ENCODE measurements at places on chromosomes 2 and 18.

DNA sequence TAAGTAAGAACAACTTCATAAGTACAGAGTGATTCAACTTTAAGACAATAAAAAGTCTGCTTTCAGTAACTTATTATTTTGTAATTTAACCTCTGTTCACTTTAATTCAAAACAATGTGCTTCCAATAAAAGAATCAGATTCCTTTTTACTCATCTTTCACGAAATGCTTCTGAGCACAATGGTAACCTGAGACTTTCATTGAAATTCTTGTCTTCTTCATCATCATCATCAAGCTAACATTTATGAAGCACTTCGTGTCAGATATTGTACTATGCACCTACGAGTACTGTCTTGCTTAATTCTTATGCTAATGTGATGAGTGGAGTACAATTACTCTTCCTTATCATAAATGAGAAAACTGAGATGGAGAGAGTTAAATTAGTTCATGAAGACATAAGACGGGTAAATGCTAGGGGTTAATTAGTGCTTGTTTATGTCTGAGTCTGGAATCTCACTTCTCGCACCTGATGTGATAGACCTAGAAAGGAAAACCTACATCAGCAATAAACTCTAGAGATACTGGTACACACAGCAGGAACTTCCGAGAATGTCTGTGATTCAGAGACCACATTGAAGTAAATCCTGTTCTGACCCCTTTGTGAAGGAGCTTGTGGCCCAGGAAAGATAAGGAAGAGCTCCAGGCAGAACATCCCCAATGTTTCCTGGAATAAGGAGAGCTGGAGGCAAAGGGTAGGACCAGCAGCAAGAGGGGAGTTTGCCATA is 227.6 kb upstream of the ETAA1 start:
- no peak for ATAC-seq

DNA sequence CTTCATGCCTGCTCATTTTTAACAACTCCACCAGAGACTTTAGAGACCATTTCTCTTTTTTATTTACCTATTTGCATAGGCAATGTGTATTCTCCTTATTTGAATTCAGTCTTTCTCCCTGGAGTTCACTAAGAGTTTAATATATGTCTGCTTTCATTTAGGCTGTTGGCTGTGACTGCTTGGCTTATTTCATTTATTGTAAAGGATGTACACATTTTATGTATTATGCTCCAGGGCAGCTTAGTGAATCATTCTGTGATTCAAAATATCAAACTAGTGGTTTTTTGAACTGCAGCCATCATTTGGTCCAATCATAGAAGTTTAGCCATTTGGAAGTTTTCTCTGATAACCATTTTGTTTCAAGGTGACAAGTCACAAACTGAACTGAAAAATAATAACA is 229.6 kb downstream of the LPIN1 start:
- no peak for ATAC-seq

- no peak for ATAC-seq
Measured at GRCh38 chr18:42649331-42650035, 466.0 kb downstream of the RIT2 start.

GRCh38 chr2:209940936-209941335 is 61.5 kb upstream of the RPE start:
- ATAC-seq, result no peak

DNA sequence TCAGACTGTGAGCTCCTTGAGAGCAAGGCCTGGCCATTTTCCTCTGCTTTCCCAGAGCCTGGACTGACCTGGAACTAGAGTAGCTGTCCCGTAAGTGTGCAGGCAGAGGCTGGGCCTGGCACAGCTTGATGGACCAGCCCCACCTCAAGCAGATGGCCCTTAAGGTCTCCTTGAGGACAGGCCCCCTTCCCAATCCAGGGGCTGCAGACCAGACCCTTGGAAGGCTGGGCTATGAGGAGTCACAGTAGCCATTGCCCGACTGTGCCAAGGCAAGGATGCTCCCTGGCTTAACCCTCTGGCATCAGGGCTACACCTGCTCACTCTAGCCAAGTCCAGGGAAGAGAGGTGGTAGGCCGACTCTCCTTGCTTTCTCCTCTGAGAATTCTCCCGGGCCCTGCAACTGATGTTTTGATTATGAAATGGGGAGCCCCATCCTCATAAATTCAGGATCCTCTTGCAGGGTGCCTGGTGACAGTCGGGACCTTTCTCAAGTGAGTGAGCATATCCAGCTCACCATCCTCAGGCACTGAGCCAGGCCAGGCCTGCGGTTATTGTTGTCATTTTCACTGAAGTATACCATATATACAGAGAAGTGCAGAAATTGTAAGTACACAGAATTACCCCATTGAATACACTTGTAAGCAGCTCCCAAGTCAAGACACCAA is 51.7 kb downstream of the DPYSL5 start:
- no peak for ATAC-seq

GRCh38 chr2:208279236-208279635 is 13.2 kb downstream of the PIKFYVE start:
- ATAC-seq, result no peak

GRCh38 chr18:39414009-39414700 is 1848.6 kb upstream of the CELF4 start:
- ATAC-seq, result peak; percentile 98

DNA sequence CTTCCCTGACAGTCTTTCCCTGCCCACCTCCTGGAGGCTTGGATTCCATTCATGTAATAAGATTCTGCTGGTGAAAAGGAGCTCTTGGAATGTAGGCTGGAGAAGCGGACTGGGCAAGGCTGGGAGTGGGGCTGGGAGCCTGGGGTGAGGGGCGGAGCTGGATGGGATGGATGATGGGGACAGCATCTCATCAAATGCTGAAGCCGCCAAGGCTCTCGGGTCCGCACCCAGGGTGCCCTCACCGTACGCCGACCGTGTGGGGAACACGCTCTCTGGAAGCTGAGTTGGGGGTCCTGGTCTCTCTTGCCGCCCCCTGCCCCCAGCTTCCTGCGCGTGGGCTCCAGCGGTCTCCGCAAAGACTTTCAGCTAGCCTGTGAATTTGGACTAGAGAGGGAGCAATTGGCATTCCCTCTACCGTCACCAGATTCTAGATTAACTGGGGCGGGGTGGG is 9.1 kb downstream of the RAX start:
- ATAC-seq, result no peak

- no peak for ATAC-seq
Measured at GRCh38 chr2:151175864-151176263, 85.8 kb downstream of the RBM43 start.

GRCh38 chr2:199556527-199557285 is 99.0 kb upstream of the SATB2 start:
- no peak for ATAC-seq

DNA sequence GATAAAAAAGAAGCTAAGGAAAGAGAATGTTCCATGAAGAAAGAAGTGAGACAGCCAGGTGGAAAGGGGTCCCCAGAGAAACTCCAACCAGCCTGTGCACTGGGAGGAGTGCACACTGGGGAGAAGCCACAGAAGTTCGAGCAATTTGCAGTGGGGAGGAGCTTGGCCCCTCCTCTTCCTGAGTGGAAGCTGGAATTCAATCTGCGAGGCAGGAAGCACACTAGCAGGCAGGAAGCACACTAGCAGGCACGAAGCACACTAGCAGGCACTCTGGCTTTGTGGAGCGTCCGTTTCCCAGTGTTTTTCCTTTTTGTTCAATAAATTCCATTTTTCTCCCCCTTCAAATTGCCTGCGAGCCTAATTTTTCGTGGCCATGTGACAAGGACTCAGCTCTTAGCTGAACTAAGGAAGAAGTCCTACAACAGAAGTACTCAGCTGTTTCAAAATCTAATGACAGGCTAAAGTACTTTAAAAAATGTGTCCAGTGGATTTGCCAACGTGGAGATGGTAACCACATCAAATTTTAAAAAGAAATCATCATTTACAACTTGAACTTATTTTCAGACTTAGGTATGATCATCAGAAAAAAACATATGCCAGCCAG is 21.4 kb upstream of the SPIRE1 start:
- no peak for ATAC-seq

- ATAC-seq, result no peak
Measured at GRCh38 chr2:240141736-240142135, 1.3 kb upstream of the OTOS start.

DNA sequence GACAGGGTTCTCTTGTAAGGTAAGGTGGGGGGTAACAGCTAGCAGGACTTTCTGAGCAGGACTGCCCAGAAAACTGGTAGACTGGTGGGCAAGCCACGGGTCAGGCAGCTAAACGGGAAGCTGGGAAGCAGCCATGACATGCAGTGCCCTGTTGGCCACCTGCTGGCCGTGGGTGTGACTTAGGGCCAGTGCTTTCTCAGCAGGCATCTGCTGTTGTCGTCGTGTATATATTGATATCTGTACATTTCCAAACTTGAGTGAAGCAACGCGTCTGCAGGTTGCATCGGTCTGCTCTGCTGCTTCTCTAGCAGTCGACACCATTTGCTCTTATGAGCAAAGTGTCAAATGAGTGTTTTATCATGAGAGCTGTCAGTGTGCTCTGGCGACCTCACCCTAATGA is 31.0 kb downstream of the COA5 start:
- ATAC-seq, result no peak

DNA sequence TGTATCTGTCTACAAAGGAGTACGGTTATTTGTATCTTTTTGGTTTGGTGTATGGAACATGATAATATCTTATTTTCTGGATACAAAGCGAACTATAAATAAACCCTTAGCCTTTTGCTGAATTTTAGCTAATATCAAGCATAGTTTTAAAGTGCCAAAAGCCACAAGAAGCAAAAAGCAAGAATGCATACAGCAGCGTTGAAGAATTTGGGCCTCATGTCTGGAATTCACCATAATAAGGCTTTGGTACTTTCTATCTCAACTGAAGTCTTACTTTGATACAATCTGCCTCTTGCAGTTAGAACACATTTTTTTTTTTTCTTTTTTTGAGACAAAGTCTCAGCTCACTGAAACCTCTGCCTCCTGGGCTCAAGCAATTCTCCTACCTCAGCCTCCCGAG is 151.5 kb downstream of the ERBB4 start:
- ATAC-seq, result no peak

- ATAC-seq, result no peak
Measured at GRCh38 chr2:38104598-38104997, 28.6 kb upstream of the CYP1B1 start.

- ATAC-seq, result peak; percentile 92
Measured at GRCh38 chr2:217370391-217370790, 510.5 kb upstream of the TNP1 start.

DNA sequence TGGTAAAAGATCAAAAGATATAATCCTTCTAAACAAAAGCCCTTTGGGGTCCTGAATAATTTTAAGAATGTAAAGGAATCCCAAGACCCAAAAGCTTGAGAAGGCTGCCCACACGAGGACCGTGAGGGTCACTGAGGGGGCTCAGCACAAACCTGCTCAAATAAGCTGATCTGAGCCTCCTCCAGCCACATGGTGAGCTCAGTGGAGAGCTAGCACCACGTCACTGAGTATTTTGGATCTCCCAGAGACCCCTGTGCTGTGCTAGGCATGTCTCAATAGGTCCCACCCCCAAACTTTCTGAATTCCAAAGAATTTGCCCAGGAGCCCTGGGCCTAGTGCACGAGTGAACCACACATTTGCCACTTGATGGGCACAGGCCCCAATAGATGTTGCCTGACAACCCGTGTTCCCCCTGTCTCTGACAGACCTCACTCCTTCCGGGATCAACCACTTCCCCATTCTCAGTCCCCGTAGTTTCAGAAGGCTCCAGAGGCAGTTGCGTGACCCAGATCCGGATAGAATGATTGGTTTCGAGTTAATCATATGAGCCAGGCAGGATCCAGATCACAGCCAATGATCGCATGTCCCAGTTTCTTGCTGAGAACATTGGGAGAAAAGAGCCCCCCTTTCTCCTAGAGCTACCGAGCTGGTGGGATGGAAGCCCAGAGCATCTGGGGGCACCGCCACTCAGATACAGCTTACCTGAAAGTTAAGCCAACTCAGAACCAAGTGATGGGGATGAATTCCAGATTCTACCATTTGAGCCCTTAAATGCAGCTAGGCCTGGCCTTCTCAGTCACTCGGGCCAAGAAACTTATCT is 203.8 kb downstream of the TNS1 start:
- ATAC-seq, result no peak

DNA sequence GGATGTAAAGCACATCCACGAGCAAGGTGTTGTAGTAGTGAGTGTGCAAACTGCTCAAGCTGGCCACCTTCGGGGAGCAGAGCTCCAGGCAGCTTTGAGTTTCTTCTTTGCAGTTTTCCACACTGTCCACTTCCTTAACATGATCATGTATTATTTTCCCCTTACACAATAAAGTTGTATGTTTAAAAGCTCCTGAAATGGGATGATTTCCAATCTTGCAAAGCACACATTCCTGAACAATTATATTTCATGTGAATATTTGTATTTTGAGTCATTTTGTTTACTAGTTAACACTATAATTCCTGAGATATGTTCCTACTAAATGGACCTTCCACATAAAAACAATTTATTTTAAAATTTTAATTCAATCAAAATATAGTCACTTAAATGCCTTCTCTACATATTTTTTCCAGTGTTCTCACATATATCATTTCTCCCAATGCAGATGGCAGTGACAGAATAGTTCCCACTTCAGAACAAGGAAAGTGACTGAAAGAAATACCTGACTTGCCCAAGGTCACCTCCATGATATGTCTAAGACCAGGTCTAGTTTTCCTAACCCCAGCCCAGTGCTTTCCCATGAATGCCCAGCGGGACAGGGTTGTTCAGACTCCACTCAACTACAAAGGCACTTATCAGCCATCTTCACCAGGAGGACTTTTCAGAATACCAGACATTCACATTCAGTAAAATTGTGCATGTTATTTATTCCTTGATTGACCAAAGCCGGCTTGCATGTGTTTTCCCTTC is 5.5 kb downstream of the CYB5A start:
- no peak for ATAC-seq

DNA sequence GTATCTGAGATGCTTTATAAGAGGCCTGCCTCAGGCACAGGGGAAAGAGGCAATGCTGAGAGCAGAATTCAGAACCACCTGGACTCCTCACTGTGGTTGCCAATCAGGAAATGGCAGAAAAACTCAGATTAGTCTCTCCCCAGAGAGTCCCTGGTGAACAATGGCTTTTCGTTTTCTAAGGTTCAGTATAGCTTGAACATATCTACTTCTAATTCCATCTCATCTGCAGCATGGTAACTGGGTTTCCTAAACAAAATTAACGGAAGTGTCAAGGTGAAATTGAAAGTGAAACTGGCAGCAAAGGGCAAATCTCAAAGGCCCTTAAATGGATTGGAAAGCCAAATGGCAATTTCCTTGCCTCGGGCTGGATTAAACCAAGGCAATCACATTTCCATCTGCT is 480.2 kb upstream of the ACVR2A start:
- ATAC-seq, result no peak

- no peak for ATAC-seq
Measured at GRCh38 chr2:133705287-133705686, 137.0 kb upstream of the NCKAP5 start.
